Skeletal muscle cell (primary cell): ENCODE measurements at places on chromosomes 5 and 9.

GRCh38 chr5:109865637-109866036, 175.9 kb downstream of the MAN2A1 start:
- peak; percentile 98 for DNase-seq

GRCh38 chr5:71955723-71956122, 151.6 kb upstream of the MAP1B start:
- DNase-seq, result no peak

- no peak for DNase-seq
These were observed 12.9 kb downstream of the OR2V2 start for GRCh38 chr5:181160152-181160754.

- DNase-seq, result no peak
These were observed 794.0 kb downstream of the EFNA5 start for GRCh38 chr5:106876665-106877194.

DNA sequence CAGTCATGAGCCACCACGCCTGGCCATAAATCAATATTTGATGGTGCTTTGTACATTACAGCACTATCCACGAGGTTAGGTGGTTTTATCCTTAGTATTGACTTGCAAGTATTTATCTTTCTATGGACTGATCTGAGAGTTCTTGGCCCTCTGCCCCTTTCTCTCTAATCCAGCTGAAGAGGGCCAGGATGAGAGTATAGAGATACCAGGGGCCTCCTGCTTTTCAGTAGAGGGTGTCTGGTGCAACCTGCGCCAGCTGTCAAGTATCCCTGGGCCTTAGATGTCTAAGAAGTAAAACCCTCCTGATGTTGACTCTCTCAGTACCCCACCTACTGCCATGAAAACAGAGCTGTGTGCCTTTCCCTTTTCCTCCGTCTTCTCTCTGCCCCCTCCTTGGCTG, 153.4 kb downstream of the SLIT3 start:
- no peak for DNase-seq

DNA sequence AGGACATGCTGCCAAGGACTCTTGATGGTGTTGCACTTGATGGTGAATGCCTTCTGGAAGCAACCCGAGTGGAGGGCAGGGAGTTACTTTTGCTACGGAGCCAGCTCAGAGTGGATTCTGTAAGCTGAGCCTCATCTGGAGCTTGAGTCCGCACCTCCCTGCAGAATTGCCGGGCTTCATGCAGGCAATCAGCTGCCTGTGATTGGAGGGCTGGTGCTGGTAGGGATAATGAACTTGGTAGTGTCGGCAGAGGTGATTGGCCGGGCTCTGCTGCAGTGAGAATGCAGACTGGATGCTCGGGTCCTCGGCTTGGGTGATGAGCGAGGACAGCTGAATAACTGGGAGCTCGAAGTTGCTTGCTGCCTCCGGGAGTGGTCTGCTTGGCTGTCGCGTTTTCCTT, 23.1 kb downstream of the SLC25A25 start:
- DNase-seq, result peak; percentile 86

- DNase-seq, result no peak
These were observed 169.2 kb upstream of the CTNND2 start for GRCh38 chr5:12073426-12073825.

DNA sequence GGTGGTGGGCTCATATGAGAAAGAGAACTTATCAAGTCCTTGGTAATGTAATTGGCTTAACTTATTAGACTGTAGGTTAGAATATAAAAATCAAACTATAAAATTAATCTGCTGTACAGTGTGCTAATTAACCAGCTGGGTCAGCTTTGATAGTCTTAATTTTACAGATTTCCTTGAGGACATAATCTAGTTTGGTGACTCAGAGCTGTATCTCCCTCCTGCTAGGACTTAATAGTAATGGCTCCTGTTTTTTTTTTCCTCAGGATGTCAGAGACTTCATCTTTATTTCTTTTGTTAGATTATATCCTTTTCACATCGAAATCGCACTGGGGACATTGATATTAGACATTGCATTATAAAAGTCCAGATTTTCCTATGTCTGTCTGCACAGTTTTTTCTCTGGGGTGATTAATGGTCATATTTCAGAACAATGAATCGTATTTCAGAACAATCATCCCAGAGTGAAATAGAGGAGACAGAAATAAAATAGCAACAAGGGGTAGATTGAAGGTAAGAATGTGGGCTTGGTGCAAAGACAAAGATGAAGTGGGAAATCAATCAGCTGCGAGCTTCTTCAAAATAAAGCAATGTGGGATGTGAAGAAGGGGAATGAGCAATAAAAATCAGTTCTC, 346.4 kb upstream of the RIOK2 start:
- no peak for DNase-seq

DNA sequence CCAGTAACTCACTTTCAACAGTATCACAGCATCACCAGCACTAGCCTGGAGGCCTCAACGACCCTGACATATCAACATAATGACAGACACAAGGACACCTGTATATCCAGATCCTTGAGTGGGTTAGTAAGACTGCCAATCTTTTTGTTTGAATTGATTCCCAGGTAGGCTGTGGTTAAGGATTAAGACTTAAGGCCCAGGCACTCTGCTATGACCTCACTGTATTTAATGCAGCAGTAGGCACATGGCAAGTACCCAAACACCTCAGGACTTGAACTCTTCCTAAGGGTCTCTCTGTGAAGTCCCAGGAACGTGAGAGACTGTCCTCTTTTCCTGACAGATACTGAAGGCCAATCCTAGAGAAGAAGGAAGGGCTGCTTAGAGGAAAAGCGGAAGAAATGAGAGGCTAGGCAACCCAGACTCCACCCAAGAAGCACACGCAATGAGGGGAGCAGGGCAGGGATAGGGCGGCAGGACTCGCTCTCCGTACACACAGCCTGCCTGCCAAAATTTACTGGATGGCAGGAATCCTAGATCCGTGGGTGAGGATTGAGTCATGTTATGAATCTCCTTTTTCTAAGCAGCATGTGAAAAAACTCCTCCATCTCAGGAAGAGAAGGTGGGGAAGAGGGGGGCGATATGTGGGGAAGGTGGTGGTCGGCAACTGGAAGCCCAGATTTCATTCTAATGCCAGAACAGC, 93.4 kb downstream of the SIL1 start:
- DNase-seq, result peak; percentile 74

- DNase-seq, result no peak
These were observed 412 bp downstream of the RIOK2 start for GRCh38 chr5:97182571-97183099.

DNA sequence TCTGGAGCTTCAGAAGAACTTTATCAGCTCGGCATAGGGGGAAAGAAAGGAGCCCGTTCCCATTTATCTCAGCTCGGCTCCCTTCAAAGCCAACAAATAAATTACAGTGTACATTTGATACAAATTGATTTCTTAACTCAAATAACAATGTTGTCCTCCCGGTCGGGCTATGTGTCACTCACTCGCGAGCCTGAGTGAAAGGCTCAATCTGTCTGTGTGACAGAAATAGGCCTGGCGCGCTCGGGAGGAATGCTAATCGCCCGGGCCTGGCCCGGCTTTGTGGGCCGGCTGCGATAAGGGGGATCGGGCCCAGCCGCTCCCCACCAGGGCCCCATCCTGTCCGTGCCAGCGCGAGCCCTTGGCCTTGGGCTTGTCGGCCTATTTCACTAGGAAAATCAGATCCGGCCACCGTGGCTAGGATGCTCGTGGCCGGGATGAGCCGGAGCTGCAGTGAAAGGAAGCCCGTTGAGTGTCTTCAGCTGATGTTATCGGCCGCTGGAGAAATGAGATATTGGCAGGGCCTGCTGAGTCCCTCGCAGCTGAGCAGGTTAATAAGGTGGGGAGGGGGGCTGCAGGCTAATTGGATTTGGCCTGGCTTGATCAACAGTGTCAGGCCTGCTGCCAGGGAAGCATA, 258.7 kb downstream of the IRX1 start:
- DNase-seq, result no peak

- no peak for DNase-seq
These were observed at the start of gene NTNG2 for GRCh38 chr9:132161743-132162184. TSS of gene NTNG2 (plus strand) at chr9:132162058. CDS start at chr9:132166832, 4,774 bp downstream.

DNA sequence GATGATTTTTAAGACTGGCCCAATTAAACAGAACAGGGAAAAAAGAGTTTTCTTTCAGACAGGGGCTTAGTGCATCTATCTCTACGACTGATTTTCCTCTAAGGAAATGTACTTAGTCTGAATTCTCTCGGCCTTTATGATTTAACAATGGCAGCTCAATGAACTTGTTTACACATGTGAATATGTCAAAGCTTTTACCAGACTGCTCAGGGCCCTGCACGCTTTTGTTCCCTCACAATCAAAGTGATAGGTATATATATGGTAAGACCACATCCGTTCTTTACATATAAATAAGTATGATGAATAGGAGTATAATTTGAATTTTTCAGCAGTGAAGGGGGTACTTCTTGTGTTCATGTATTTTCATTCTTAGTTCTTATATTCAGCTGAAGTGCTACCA, 27.6 kb downstream of the LEAP2 start:
- DNase-seq, result no peak

DNA sequence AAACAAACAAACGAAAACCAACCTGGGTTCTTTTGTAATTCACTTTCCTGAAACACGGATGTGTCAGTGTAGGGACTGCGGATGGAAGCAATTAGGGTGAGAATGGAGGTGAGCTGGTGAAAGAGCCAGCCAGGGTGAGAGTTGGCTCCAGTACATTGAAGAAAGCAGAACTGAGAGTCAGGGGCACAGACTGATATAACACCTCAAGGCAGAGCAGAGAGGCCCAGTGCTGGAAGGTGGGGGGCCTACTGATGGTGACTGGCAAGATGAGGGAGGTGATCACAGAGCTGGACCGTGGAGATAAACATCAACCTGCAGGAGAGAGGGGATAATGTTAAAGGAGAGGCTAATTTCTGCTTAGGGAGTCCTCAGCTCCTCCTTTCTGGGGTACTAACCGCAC, 221.1 kb downstream of the MAN2A1 start:
- no peak for DNase-seq

- no peak for DNase-seq
These were observed 161.1 kb downstream of the MRPS30 start for GRCh38 chr5:44969825-44970224.

DNA sequence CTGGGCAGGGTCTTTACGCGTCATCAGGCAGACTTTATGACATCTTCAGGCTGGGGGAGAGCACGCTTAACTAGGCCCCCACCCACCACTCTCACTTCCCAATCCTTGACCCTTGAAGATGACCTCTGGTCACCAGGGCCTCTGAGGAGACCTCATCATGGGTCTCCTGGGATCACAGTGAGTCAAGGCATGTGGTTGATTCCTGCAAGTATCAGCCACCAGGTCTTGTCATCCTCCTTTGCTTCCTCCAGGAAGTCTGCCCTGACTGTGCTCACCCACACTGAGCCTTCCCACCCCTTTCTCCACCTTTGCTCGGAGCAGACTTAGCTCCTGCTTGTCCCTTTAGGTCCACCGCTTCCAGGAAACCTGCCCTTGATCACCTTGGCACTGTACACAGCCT, 17.3 kb downstream of the ODF2 start:
- no peak for DNase-seq

GRCh38 chr5:124927735-124928134, 181.3 kb upstream of the ZNF608 start:
- no peak for DNase-seq
